NCI-H1092 (cell line): ENCODE measurements at places on chromosomes 5 and 9.
A peak's percentile ranks its signal among the peaks of the same experiment; 100 is the strongest.

DNA sequence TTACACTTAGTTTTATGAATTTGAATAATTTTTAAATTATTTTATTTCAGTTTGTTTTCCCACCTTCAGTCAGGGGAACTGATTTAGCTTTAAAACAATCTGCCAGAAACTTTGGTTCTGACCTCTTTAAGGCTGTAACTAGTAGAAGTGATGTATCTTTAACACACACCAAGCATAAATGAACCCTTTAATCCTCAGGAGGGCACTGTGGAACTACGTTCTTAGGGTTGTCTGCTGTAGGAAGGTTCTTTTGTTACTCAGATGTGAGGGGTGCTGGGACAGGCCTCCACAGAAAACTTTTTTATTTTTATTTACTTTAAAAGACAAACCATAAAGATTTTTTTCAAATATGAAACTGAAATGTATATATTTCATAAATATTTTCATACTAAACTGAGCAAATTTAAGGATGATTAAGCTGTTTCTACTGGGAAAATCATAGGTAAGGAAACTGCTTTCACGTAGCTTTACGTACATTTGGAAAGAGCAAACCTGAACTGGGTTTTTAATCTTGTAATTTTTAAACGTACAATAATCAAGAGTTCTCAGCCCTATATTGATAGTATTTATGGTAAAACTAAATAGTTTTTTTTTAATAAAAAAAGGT is 5.3 kb downstream of the KLF4 start:
- peak; percentile 43 for DNase-seq

DNA sequence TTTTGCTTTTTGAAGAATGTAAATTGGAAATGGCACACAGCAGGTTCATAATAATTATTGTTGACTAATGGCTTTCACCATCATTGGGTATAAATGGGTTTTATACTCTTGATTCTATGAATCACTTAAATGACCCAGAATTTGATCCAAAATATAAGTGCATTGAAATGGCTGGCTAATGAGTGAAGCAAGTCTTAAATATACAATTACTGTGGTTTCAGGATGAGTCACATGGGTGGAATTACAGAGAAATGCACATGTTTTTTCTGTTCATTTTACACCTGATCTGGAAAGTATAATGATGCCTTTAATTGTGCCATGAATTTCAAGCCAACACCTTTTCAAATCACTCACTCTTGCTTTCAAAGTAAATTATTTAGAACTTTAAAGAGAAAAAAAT is 380.8 kb upstream of the CD180 start:
- no peak for DNase-seq

DNA sequence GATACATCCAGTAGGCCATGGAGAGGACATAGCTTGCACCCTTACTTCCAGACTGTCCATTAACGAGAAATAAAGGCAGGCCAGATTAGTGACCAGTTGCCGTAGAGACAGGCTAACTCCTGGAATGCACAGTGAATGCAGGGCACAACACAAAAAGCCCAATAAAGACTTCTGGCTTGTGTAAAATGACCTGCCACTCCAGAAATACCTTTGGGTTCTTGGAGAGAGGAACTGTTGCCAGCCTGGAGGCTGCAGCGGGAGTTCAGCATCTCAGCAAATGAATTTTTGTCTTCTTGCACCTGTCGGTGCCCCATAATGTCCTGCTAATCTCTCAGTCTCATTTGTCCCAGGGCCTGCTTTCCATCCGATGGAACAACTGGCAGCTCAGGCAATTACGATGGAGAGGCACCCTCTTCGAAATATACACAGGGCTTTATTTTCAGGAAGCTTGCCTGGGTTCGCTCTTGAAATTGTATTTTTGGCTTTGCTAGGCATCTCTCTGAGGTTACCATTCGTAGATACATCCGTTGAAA is 538.8 kb upstream of the ZNF462 start:
- DNase-seq: no peak

- DNase-seq: no peak
These were observed 24.1 kb downstream of the GSN start for GRCh38 chr9:121292051-121292450.

DNA sequence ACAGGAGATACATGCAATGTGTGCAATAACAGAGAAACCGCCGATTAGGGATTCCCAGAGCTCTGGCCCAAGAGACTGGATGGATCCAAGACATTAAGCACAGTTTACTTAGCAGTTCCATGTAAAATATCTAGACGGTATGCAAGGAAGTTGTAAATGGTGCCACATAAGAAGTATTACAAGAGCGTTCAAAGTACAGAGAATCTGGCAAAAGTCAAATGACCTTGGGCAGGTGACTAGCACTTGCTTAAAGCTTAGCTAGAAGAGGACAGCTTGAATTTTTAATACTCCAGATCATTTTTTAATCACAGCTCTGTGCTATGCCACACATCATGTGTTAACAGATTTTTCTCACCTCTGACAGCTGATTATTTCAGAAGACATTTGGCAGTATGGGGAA is 72.3 kb upstream of the TNPO1 start:
- DNase-seq: no peak

DNA sequence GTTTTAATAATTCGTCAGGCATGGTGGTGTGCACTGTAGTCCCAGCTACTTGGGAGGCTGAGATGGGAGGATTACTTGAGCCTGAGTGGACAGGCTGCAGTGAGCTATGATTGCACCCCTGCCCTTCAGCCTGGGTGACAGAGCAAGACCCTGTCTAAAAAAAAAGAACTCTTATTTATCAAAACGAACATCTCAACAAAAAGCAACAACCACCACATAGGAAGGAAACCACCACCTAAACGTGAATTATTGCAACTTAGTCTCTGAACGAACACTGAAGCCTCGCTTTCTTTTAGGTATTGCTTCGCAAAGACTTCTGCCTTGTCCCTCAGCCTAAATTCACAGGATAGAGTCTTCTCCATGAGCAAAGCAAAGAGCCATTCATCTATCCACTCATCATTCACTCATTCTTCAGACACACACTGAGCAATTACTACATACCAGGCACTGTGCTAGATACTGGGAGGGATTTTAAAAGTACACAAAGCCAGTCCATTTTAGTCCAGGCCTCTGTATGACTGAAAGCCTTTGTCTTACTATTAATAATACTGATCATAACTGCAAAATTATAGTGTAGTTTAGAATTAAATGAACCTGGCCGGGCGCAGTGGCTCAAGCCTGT is 57.4 kb downstream of the THBS4 start:
- no peak for DNase-seq

DNA sequence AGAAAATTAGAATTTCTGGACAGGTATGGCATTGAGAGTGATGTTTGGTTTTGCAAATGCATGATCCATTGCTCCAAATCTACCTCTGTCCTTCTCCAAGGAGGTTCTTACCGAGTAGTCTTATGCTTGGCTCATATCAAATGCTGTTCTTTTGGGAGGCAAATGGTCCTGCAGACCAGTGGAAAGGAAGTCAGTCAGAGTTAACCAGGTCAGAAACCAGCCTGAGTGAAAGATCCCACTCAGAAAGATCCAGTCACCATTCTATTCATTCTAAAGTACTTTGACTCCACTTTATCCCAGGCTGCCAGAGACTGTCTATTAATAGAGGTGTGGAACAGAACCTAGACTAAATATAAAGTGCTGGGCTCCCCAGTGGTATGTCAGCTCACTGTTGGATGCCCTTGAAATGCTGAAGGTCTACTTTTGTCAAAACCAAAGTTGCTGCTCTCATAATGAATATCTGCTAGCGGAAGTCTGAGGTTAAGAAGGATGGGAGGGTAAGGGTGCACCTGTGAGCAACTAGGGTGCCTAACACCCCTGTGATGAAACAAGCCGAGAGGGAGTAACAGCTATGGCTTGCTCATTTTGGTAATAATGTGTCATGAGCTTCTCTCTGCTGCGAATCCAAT is 302.2 kb downstream of the ZNF608 start:
- no peak for DNase-seq

DNA sequence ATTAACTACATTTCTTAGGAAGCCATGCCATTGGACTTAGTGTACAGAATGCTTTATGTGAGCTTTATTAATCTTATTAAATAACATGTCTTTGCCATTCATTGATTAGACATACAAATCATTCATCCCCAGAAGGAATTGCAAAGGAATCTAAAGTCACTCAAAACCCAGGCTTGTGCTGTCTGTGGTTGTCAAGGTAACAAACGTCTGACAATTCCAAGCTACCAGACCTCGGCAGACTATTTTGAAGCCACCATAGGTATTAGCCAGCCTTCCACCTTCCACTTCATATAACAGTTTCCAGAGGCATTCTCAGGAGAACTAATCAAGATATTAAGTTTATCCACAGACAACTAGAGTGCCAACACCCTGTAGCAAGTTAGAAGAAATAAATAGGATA is 135.2 kb upstream of the TUSC1 start:
- DNase-seq: no peak

DNA sequence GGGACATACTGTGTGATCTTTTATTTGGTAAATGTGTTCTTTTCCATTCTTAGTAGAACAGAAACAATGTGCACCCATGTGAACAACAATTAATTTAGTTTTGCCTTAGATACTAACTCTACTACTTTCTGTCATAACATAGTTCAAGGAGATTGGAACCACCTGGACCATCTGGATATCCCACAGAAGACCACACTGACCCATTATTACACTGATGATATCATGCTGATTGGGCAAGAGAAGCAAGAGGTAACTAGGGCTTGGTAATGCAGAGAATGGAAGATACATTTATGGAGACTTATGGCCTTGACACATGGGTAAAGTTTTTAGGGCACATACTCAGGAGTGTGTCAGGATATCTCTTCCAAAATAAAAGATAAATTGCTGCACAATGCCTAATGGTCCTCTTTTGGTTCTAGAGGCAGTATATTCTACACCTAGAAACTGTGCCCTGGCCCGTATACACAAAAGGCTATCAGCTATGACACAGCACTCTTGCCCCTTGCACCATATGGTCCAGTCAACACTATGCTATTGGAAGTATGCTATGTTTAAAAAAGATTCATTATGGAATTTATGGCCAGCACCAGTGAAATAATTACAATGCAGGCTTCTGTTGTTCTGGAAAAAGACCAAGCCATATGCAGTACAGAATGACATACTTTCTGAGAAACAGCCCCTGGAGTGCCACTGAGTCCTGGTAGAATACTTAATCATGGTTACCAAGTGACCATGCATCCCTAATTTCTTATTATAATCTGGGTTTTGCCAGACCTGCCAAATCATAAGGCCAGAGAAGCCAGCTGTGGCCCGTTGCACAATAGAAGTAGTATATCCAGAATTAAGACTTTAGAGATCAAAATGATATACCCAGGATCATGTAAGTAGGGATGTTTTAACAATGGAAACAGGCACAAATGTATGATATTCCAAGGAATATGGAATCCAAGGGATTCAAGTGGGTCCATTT is 41.6 kb upstream of the MROH2B start:
- no peak for DNase-seq

- no peak for DNase-seq
These were observed 20.7 kb downstream of the CDC37L1 start for GRCh38 chr9:4700091-4700490.

- no peak for DNase-seq
These were observed 3.8 kb downstream of the PCDH1 start for GRCh38 chr5:141874262-141874964.
